ENCODE measurements at places on chromosomes 3 and 15. TPM values are rescaled to one million over a fixed set of nuclear protein-coding genes. Genes with fewer than 3 reads are reported as not detected.
A peak's percentile ranks its signal among the peaks of the same experiment; 100 is the strongest.

IGSF11 gene
- 66.5 TPM for total RNA-seq

DNA sequence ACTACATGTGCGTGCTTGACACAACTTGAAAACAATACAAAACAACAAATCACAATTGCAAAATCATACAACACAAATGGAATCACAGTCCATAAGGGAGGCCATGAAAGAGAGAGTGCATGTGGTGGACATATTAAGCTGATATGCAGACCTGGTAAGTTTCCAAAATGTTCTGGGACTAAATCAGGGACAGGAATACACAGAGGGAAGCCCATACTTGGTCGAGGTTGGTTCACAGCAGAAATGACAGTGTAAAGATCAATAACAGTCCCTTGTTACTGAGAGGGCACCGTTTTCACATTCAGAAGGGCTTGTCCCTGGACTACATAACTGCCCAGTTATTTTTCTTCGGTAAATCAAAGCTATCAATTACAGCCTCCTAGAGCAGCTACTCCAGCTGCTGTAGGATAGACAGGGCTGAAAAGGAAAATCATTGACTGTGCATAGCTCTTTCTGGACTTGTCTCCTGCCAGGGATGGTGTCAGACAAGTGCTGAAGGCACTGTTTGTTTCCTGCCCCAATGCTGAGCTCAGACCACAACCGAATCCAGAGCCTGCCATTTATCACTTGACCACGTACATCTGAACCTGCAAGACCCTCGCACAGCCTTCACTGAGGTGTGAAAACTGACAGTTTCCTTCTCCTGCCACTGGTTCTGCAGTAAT, 79.5 kb upstream of the KCNMB2 start:
- DNase-seq, result no peak

SST gene
- total RNA-seq, result not detected

CACNA2D2 gene
- 0.80 TPM for total RNA-seq

FETUB gene
- not detected for total RNA-seq

LARP6 gene
- total RNA-seq, result 31.2 TPM

GRCh38 chr3:36219398-36219797, 160.9 kb upstream of the STAC start:
- no peak for DNase-seq

CP gene
- total RNA-seq, result 0.53 TPM

ZMYND10 gene
- total RNA-seq, result 0.61 TPM

DNA sequence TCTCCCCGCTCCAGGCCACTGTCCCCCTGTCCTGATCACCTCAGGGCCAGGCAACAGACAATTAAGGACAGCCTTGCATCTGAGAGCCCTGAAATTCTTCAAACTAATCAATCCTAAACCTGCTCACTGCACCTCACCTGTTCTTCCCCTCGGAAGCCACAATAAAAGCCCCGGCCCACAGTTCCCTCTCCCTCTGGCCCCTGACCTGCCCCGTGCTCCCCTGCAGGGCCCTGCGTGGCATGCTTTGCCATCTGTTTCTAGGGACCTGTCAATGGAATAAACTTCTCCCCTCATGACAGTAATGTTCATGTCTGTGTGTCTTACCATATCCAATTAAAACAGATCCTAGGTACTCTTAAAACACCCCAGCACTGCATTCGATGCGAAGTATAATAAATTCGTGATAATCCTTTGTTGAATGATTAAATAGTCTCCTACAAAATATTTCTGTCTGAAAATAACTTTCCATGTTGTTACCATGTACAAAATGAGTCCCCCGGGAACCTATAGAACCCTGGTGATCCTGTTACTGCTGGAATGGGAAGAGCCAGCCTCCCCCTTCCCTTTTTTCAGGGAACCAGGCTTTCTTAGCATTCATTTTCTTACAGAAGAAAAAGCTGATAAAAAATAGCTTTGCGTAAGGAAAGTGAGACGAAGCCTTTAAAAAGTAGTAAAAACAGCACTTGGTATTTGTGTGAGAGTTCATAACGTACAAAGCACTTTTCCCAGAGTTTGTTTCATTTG, 59.0 kb downstream of the ABTB1 start:
- DNase-seq, result no peak

DNA sequence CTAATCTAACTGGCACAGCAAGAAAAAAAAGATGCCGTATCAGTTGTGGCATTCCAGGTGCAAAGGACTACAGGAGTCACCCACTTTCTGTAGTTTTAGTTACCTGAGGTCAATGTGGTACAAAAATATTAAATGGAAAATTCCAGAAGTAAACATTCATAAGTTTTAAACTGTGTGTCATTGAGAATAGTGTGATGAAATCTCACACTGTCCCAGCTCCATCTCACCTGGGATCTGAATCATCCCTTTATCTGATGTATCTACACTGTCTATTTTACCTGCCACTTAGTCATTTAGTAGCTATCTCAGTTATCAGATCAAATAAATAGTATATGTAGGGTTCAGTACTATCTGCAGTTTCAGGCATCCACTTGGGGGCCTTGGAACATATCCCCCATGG, 26.7 kb downstream of the GBE1 start:
- no peak for DNase-seq

- peak; percentile 97 for DNase-seq
Observed at GRCh38 chr3:29152379-29152778, 128.5 kb upstream of the RBMS3 start.

- no peak for DNase-seq
Observed at GRCh38 chr15:99932676-99933402, 199.6 kb upstream of the LYSMD4 start.

DNA sequence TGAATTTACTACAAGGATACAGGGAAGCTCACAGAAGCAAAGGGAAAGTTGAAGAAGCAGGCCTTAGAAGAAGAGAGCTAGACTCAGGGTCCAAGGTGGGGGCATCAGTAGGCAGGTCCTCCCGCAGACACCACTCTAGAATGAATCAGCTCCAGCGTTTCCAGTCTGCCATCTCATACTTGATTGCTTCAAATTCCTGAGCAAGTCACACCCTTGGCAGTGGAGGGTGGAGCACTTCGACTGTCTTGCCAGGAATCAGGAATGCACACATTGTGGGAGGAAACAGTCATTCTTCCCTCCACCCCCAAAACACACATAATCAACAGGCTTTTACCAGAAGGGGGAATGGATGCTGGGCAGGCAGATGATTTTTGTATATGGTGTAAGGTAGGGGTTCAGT, 78.5 kb downstream of the CHCHD6 start:
- no peak for DNase-seq

GOLGA6B gene
- not detected for total RNA-seq

DNA sequence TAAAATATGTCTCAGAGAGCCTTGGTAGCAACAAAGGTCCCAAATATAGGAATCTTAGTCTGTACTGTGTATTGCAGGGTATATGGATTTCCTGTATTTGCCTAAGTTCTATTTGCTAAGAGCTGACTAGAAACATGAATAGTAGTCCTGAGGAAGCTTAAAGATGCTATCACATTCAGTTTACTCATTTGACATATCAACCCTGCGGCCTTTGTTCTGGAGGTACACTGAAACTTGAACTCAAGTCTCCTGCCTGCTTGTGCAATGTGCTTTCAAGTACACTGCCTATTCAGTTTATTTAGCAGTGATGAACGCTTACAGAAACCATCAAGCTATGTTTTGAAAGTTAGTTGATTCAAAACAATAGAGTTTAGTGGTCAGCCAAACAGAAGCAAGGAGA, 21.1 kb downstream of the IL1RAP start:
- DNase-seq, result peak; percentile 61

DNA sequence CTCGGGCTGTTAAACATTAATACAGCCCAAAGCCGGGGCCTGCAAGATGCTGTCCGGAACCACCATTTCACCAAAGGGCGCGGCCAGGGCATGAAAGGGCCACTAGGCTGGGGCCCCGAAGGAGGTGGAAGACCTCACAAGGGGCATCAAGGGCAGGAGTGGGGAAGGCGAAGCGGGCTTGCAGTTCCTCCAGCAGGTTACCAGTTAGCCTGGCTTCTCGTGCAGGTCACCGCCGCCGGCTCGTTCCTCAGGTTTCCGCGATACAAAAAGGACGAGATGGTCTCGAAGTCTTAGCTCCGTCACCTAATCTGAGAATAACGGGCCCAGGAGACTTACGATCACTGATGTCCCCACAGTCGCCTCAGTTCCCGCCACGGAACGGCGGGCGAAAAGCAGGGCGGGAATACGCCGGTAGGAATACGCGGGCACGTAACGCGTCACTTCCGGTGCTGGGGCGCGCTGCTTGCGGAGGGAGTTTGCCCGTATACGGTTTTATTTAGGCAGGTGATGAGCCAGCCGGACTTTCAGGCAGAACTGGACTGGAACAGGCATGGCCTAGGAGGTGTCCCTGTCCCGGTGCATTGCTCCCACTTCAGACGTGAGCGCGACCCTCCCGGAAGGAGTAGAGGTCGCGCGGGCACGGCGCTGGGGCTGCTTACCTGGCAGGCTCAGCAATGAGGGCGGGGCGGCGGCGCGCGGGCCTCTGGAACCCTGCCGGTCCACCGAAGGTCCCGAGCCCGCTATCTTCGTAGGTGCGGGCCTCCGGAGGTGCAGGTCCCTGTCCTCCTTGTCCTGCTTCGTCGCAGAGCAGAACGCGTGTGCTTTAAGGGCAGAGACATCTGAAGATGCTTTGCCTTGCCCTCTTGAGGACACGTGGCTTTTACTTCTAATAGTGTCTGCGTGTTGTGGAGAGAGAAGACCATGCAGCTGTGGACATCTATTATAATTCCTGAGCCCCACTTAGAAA, at the start of gene RFC4:
Gene RFC4 (minus strand): TSS at position 394 of the 967 bp plus-strand sequence. CDS start 1,769 bp downstream, outside the sequence.
- DNase-seq, result peak; percentile 73

CCDC39 gene
- not detected for total RNA-seq

GABRA5 gene
- total RNA-seq, result 11.6 TPM

Data from SK-MEL-5 (cell line).